ENCODE measurements at places on chromosomes 16 and 17. TPM values are rescaled to one million over a fixed set of nuclear protein-coding genes. Genes with fewer than 3 reads are reported as not detected.

DNA sequence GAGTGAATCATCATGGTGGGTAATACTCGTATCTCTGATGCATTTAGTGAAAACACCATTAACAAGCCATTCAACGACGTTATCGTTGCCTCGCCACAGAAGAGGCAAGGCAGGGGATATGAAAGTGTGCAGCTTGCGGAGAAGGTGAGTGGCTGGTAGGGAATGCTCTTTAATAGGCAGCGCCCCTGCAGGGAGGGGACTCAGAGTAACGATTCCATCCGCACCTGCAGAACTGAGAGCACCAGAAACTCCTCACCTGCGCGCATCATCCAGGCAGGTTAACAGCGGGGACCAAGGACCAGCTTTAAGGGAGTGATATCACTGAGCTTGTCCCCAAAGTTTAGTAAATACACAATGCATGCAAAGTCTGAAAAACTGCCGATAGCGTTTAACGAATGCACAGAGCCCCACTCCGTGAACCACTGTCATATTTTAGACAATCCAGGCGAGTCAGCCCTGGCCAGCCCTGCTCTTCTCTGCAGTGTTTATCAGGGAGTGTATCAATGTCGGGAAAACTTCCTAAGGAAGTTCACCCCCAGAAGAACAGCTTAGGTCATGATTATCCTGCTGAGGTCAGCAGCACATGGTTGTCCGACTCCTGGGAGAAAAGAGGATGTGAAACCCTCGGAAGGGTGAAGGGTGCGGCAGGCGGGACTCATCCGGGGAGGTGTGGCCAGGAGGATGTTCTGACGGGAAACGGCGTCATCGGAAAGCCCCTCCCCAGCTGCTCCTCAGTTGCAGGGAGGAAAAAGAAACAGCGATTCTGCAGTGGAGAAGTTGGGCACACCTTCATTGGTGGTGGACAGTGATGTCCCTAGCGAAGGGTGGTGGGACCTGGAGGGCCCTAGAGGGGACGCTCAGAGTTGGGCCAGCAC, 68.5 kb upstream of the DNAH17 start:
- DNase-seq: peak; percentile 61

DNA sequence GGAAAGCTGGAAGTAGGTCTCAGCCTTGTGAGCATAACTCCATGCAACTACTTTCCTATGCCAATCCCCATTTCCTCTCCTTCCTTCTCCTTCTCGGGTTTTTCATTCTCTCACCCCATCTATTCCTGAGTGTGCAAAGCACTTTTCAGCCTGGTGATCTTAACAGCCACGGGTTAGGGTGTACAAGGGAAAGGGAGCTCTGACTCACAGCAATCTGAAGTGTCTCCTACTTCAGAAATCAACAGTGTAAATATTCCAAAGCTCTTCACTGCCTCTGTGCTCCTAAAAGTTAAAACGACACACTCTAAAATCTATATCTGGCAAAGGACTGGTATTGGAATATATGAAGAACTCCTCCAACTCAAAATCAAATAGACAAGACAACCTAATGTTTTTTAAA, 268.0 kb upstream of the IRX3 start:
- no peak for DNase-seq

The USH1G gene
- polyA plus RNA-seq: not detected

- DNase-seq: no peak
These were observed 24.4 kb downstream of the TBC1D3B start for GRCh38 chr17:36151891-36152638.

DNA sequence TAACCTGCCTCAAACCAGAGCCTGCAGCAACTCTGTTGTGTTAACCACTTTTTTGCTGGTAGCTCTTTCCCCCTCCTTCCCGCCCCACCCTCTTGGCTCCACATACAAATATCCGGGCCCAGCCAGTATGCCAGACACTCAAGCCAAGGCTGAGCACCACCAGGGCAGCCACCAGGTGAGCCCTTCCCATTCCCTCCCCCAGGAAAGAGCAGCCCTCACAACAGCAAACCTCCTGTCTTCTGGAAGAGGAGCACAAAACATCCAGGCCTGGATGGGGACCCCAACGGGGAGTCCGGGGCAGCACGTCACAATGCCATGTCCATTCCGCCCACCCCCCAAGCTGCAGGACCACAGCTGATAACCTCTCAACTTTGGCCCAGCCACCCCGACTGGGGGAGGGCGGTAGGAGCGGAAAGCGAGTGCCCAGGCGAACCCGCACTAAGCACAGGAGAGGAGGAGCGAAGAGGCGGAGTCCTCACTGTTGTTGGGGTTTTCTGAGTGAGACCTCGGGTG, 757 bp downstream of the ORMDL3 start:
- peak; percentile 45 for DNase-seq

GRCh38 chr17:46739982-46740381, 78.5 kb downstream of the WNT3 start:
- no peak for DNase-seq
